ENCODE measurements at places on chromosomes 13 and 19.
A peak's percentile ranks its signal among the peaks of the same experiment; 100 is the strongest.

- no peak for DNase-seq
These were observed 40.4 kb upstream of the PDCD5 start for GRCh38 chr19:32540621-32541020.

DNA sequence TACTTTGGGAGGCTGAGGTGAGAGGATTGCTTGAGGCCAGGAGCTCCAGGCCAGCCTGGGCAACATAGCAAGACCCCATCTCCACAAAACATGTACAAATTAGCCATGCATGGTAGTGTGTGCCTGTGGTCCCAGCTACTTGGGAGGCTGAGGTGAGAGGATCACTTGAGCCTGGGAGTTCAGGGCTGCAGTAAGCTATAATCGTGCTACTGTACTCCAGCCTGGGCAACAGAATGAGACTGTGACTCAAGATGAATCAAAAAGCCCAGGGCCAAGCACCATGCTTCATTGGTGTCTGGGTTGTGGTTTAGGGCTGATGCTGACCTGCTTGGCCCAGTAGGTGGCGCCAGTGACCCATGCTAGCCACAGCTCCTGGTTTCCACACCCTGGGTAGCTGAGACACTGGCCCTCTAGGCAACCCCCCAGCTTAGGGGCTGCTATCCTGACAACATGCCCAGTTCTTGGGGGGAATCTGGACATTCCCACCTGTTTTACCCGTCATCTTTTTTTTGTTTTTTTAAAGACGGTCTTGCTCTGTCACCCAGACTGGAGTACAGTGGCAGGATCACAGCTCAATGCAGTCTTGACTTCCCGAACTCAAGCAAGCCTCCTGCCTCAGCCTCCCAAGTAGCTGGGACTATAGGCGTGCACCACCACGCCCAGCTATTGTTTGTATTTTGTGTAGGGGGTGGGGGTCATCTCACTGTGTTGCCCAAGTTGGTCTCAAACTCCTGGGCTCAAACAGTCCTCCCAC is 5.5 kb downstream of the CCDC124 start:
- peak; percentile 61 for DNase-seq

- no peak for DNase-seq
These were observed 529 bp downstream of the LONP1 start for GRCh38 chr19:5719274-5719960.

GRCh38 chr13:51420681-51421490 is 31.9 kb downstream of the INTS6 start:
- DNase-seq: no peak

- no peak for DNase-seq
These were observed 44.0 kb downstream of the COG3 start for GRCh38 chr13:45508776-45509175.

DNA sequence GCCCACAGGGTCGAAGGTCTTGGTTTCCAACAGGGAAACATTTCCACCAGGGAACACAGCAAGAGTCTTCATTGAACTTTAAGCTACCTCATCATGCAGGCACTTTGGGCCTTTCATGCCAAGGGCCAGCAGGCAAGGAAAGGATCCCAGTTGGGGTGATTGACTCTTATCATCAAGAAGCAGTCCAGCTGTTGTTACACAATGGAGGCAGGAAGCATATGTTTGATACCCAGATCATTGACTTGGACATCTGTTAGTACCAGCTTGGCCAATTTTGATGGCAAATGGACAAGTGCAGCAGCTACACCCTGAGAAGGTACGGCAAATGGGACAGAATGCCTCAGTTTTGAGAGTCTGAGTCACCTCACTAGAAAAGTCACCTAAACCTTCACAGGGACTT is 10.9 kb upstream of the RCBTB1 start:
- no peak for DNase-seq

DNA sequence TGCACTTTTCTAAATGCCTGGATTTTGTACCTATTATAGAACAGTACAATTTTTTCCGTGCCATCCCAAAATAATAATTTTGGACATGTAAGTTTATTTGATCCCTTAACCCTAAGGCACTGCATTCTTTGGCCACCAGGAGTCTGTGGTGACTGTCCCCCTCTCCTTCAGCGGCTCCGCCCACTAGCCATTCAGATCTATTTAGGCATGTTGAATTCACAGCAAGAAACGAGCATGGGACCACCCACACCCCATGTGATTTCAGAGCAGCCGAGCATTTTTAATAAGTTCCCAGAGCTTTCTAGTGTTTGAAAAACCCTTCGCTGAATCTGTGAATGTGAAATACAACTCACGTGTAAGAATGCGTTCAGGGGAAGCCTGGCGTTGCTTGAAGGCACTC is 567.5 kb downstream of the MYO16 start:
- DNase-seq: no peak

DNA sequence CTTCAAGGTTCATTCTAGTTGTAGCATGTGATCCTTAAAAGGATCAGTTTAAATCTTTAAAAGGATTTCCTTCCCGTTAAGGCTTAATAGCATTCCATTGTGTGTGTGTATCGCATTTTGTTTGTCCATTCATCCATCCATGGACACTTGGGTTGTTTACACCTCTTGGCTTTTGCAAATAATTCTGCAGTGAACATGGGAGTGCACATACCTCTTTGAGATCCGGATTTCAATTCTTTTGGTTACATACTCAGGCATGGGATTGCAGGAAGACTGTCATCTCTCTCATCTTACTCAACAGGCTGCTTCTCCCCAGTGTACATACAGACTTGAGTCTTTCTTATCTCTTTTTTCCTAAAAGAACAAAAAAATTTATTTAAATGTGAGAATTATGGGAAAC is 1.2 kb downstream of the RNF113B start:
- DNase-seq: no peak

GRCh38 chr19:33998302-33998701 is 174.0 kb upstream of the LSM14A start:
- no peak for DNase-seq

DNA sequence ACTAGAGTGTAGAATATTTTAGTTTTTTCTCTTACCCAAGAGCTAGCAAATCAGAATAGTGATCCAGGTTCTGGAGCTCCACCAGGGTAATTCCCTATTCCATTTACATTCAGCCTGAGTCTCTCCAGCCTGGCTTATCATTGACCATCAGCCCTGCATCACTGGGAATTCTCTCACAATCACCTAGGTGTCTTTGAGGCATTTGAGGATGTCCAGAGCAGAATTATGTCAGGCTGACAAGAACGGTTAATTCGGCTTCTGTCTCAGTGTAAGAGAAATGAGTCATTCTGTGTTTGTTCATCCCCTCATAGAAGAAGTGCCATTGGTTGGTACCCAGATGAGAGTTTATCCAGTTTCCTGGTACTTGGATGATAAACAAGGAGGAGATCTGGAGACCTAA is 180.5 kb downstream of the ZNF737 start:
- no peak for DNase-seq

DNA sequence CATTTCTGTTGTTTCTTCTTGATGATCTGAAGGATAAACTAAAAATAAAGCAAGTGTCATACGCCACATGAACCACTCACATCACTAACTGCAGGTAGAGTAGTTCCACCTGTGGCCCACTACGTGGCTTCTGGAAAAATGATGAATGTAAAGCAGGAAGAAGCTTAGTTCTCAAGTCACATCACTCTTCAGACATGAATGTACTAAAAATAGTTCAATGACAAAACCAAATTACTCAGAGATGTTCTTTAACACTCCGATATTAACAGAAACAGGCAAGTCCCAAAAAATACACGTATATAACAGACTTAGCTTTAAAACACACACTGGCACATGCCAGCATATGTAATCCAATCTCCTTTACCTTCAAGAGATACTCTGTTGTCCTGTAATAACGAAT is 21.6 kb downstream of the RAB20 start:
- no peak for DNase-seq

- no peak for DNase-seq
These were observed 244.8 kb upstream of the KLHL1 start for GRCh38 chr13:70353096-70353495.

GRCh38 chr13:43546251-43546650 is 240.5 kb downstream of the ENOX1 start:
- no peak for DNase-seq

DNA sequence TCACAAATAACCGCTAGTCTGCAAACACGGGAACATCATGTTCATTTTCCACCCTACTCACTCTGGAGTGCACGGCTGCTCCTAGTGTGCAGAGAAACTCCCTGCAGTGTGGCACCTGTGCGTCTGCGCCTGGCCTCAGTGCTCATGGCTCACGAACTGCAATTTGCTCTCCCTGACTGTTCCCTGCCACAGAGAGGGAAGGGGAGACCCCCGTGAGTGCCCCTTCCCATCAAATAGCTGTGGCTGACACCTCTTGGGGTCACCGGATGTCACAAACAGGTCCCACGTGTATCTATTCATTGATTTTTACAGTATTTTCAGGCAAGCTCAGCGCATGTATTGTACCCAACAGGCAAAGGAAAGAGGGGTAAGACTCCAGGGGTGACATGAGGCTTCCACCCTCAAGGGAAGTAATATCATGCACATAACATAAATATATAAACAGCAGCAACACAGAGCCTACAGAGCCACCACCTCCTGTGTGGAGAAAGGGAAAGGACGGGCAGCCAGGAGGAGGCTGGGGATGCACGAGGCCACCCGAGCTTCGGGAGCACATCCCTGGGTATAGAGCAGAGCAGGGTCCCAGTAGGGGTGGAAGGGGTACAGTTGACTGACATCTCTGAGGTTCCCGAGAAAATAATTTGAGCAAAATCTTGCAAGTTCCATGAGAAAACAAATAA is 140.3 kb upstream of the SOX1 start:
- DNase-seq: no peak

- DNase-seq: no peak
These were observed 459.2 kb downstream of the FGF14 start for GRCh38 chr13:101942535-101943157.

DNA sequence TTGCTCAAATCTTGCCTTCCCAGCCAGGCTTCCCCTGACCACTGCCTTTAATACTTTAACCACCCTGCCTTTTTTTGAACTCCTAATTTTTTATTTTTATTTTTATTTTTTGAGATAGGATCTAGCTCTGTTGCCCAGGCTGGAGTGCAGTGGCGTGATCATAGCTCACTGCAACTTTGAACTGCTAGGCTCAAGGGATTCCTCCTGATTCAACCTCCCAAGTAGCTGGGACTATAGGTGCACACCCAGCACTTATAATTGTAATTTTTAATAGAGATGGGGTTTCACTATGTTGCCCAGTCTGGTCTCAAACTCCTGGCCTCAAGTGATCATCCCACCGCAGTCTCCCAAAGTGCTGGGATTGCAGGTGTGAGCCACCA is 21.7 kb upstream of the FBXO27 start:
- DNase-seq: no peak

GRCh38 chr19:3250675-3251074 is 26.2 kb downstream of the CELF5 start:
- DNase-seq: peak; percentile 23

DNA sequence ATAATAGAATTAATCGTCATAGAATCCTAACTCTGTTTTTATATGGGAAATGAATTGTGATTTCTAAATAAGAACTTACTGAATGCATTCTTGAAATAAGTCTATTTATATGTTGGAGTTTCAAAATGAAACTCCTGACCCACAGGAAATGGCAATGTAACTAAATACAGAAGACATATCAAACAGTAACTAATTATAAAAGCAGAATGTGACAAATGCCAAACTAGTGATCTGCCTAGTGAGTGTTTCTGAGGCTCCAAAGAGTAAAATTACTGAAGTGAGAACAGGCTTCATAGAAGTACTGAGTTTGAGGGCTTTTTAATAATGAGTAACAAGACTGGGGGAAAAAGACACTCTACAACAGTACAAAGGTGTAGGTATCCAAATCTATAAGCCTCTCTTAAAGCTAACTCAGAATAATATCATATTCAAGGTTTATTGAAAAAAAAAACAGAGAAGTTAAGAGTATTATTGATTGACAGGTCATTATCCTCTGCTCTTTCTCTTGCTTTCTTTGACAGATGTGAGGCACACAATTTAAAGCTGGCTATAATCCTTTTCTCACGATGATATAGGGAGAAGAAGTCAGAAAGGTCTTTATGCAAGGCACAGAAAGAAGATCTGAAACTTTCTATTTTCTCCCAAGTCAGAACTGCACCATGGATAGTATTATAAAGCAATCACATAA is 17.4 kb upstream of the ATXN8OS start:
- DNase-seq: no peak

- no peak for DNase-seq
These were observed 930 bp downstream of the ZNF583 start for GRCh38 chr19:56405062-56405461.
